PC-3 (cell line): ENCODE measurements at places on chromosomes 1 and 21. TPM values are rescaled to one million over a fixed set of nuclear protein-coding genes. Genes with fewer than 3 reads are reported as not detected.

Gene CD34
- total RNA-seq: not detected in 2 replicates

Gene NKAIN1
- 0.18 and 0.75 TPM in 2 replicates for total RNA-seq

Gene SYDE2
- total RNA-seq: 4.4 and 6.8 TPM in 2 replicates

Gene ARHGEF16
- total RNA-seq: 54.3 and 60.7 TPM in 2 replicates

Gene GPR89B
- total RNA-seq: 17.8 and 23.4 TPM in 2 replicates

Gene PLEKHG5
- total RNA-seq: 42.8 and 66.1 TPM in 2 replicates

Gene POMGNT1
- 84.8 and 92.5 TPM in 2 replicates for total RNA-seq

Gene TIE1
- 1.5 and 1.8 TPM in 2 replicates for total RNA-seq

Gene NBPF10
- total RNA-seq: 1.4 and 1.5 TPM in 2 replicates

Gene PPM1J
- total RNA-seq: 0.80 and 1.4 TPM in 2 replicates

Gene SPRR4
- total RNA-seq: not detected in 2 replicates

Gene S100A14
- 462 and 536 TPM in 2 replicates for total RNA-seq

Gene SMIM1
- 10.8 and 14.3 TPM in 2 replicates for total RNA-seq
